ENCODE measurements at places on chromosomes 1 and 21.
A peak's percentile ranks its signal among the peaks of the same experiment; 100 is the strongest.

DNA sequence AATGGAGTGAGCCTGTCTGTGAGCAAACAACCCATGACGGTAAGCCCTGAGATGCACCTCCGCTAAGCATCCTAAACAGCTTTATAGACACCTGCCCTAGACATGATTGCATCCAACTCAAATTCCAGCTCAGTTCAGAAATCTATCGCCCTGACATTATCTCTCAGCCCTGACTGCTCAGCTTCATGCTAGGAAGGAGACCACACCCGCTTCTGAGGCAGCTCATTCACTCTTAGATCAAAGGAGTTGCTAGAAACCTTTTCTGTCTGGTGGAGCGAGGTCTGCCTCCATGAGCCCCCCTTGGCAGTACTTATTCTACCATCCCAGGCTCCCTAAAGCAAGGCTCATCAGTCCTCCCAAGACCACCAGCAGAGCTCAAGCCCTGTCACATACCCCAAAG, 17.0 kb downstream of the IL10RB start:
- no peak for DNase-seq

DNA sequence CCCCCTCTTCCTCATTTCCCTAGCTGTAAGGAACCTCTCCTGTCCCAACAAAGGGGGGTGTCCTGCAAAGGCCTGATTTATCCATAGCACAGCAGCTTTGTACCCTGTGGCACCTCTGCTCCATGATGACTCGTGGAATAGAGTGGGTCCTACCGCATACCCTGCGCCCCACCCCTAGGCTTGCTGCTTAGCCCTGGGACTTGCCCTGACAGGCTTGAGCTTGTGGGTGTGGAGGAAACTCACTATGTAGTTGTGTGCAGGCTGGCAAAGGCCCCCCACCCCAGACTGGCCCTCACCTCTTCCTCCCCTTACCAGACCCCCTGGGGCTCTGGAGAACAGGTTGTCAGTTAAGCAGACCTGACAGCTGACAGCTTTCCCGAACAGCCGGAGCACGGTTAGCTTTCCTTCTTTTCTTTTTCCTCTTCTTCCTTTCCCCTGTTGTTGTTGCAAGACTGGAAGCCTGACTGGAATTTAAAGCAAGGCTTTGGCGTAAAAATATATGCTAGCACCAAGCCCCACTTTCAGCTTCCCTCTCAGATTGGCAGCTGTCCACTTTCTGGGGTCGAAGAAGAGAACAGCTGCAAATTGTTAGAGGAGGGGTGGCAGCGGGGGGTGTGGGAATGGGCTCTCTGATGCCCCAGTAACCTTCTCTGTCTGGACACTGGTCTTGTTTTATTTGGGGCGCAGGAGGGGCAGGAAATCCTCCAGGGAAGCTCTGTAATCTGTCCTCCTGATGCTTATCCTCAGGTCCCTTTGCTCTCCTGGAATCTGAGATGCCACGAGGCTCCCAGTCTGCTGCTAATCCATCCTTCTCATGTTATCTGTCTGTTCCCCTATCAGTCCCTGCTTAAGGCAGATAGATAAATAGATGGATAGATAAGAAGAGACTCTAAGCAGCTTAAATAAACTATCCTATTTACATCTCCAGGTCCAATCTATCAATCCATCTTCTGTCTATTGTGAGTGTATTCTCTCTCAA, 134.6 kb downstream of the BRINP2 start:
- DNase-seq: no peak

GRCh38 chr1:1118876-1119220, 3.0 kb upstream of the C1orf159 start:
- DNase-seq: no peak

DNA sequence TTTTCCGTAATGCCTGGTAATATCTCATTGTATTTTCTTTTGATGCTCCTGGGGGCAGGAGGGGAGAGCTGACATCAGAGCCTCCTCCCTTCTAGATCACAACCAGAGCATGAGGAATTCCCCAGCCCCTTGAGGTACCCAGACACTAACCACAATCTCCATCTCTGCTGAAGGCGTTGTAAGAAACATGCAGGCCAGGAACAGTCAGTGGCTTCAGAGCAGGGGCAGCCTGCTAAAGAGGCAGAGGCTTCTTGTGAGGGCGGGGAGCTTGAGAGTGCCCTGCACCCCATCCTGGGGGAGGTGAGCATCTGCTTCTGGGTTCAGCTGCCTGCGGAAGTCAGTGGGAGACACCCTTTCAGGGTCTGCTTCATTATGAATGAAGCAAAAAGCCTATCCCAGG, 19.0 kb downstream of the MAPKAPK2 start:
- peak; percentile 73 for DNase-seq

DNA sequence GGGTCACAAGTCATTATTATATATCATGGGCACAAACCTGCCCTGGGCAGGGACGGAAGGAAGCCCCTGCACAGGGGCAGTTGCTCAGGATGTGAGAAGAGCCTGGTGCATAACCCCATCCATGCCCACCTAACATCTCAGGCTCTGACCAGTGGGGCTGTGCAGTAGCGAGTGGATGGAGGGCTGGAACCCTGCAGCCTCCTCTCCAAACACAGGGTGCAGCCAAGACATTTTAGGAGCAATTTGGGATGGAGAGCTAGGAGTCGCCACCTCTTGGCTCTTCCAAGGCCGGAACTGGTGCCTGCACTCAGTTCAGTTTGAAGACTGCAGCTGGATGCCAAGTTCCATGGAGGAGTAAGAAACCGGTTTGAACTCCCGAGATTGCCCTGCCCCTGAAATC, 2.8 kb downstream of the MX1 start:
- DNase-seq: no peak

DNA sequence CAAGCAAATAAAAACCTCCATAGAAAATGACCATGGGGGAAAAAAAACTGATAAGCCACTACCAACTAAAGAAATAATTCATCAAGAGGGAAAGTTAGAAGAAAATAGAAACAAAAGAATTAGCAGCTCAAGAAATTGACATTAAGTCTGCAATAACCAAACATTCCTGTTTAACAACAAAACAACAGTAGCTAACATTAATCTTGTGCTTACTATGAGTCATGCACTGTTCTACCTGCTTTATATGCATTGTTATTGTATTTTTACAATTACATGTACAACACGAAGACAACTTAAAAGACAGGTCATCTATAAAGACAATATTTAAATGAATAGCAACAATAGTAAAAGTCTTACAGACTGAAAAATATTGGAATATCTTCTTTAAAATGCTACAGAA, 34.4 kb upstream of the LRRC7 start:
- no peak for DNase-seq

- DNase-seq: no peak
Measured at GRCh38 chr1:7299994-7300393, 471.1 kb upstream of the VAMP3 start.

DNA sequence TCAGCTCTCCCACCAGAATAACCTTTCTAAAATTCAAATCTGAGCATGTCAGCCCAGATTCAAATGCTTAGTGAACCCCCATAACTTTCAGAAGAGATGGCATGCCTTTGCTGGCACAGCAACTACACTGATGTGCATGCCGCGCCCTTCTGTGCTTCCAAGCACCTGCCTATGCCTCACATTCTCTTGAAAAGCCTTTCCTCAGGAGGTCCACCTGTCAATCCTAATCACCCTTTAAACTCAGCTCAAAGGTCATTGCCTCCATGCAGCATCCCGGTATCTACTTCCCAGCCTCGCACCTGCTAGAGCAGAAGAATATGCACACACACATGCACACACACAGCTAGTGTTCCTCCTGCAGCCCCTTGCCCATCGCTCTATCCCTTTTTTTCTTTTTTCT, 5.2 kb upstream of the S100A2 start:
- no peak for DNase-seq

GRCh38 chr1:83641796-83642443, 357.0 kb downstream of the TTLL7 start:
- DNase-seq: no peak

DNA sequence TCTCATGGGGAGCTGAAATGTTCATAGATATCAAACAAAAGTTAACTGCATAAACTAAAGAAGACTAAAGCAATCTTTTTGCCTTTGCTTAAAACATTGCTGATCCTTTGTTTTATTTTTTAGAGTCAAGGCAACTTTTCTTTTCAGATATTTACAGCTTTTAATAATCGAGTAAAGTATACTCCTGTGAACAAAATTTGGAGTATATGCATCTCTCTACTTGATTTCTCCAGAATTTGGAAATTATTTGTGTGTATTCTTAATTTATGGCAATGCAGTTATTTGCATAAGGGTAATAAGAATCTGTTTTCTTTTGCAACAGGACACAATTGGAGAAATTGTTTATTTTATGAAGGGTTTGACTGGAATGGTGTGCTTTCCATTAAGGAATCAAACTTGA, 4.2 kb upstream of the AQP10 start:
- no peak for DNase-seq

GRCh38 chr1:201212461-201213055, 21.9 kb downstream of the IGFN1 start:
- no peak for DNase-seq

DNA sequence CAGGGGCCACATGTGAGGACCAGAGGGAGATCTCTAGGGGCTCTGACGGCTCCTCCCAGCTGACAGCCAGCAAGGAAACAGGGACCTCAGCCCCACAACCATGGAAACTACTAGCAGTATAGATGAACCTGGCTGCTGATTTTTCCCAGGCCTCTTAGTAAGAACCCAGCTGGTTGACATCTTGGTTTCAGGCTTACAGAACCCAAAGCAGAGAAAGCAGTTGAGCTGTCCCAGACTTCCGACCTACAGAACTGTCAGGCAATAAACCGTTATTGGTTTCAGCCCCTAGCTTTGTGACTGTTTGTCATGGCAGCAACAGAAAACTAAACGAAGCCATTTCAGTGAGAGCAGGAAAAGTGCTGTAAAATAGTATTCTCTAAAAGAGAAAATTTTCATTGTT, 36.4 kb downstream of the ETS2 start:
- DNase-seq: no peak

- DNase-seq: no peak
Measured at GRCh38 chr1:109658533-109659042, 2.7 kb downstream of the GSTM4 start.

DNA sequence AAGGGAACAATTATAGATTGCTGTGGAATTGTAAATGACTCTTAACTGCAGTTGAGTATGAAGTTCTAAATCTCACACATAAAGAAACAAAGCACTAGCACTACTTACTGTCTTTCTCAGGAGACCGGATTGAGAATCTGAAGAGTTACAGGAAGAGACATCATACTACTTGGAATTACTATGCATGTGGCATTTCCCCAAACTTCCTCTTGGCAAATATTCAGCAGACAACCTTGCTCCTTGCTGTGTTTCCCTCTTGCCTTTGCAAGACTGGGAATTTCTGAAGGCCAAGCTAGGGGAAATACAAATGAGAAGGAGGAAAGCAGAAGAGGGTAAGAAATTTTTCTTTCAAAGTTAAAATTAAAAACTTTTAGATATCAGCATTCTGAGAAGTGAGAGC, 173.6 kb upstream of the KCTD3 start:
- no peak for DNase-seq

- no peak for DNase-seq
Measured at GRCh38 chr1:218473522-218473921, 128.4 kb downstream of the TGFB2 start.

- DNase-seq: no peak
Measured at GRCh38 chr1:232017057-232017456, 390.5 kb downstream of the DISC1 start.

DNA sequence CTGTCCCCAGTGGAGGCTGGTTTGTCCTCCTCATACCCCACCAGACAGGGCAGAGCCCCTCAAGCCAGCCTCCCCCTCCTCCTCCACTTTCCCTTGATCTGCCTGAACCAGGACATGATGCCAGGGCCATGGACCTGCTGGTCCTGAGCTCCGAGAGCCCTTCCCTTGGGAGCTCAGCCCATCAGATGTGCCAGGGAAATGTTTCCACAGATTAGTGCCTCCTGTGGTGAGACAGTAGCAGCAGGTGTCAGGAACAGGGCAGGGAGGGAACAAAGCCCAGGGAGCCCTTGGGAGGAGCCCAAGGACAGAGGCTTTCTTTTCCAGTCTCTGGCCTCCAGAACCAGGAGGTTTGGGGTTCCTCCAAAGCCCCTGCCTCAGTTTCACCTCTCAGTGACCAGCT, 14.6 kb upstream of the SLC41A1 start:
- DNase-seq: no peak

DNA sequence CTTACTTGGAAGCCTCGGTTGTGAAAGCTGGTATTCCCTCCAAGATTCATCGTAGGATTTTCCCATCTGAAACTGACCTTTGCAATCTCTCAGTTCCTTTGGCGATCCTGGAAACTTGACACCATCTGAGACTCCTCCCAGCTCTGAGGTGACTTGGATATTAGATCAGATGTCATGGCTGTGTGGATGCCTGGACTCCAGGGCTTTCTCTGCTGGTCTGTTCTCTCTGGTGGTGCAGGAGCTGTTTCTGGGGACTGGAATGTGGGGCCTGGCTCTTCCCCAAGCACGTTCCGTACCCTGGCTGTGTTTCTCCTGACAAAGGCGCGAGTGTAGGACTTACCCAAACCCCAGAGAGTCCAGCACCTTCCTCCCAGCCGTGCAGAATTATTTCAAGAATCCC, 252.2 kb downstream of the RPS6KC1 start:
- DNase-seq: no peak

GRCh38 chr1:59697150-59697800, 117.5 kb upstream of the HOOK1 start:
- peak; percentile 60 for DNase-seq

DNA sequence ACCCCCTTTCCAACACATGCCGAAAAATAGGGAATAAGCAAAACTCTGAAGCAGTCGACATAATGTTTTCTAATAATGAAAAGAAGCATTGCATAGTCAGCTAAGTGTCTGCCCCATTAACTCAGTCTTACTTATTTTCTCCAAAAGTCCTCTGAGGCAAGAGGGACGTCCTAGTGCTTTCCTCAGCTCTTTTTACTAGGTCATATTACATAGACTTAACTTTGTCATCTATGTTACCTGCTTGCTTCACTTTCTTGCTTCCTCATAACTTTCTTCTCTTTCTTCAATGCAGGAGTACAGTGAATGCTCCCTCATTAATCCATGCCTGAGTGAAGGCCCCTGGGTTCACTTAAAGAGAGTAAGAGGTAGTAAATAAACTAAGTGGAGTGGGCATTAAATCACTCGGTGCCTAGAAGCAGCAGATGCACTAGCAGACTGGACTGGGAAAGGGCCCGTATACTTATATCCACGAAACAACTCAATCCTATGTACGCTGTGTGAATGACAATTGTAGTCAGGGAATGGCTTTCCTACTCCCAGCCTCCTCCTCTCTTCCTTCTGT, 210.5 kb upstream of the SPAG17 start:
- no peak for DNase-seq

- DNase-seq: no peak
Measured at GRCh38 chr1:162616848-162617247, 15.4 kb upstream of the DDR2 start.

DNA sequence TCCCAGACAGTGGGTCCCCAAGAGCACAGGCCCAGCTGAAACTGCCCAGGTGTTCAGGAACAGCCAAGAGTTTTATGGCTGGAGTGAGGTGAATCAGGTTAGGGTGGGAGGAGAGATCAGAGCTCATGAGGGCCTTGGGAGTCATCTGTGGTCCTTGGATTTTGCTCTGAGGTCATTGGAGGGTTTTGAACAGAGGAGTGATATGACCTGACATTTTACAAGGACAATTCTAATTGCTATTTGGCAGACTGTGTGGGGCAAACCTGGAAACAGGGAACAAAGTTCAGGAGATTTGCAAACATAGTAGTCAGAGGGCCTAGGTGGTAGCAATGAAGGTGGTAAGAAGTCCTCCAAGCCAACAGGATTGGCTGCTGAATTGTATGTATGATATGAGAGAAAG, 31.1 kb upstream of the LRRN2 start:
- no peak for DNase-seq

- DNase-seq: no peak
Measured at GRCh38 chr1:183642166-183642565, 6.6 kb upstream of the ARPC5 start.

- DNase-seq: no peak
Measured at GRCh38 chr21:42229676-42230075, 10.7 kb downstream of the ABCG1 start.
